ENCODE measurements at places on chromosomes 16 and 17. TPM values are rescaled to one million over a fixed set of nuclear protein-coding genes. Genes with fewer than 3 reads are reported as not detected.

DNA sequence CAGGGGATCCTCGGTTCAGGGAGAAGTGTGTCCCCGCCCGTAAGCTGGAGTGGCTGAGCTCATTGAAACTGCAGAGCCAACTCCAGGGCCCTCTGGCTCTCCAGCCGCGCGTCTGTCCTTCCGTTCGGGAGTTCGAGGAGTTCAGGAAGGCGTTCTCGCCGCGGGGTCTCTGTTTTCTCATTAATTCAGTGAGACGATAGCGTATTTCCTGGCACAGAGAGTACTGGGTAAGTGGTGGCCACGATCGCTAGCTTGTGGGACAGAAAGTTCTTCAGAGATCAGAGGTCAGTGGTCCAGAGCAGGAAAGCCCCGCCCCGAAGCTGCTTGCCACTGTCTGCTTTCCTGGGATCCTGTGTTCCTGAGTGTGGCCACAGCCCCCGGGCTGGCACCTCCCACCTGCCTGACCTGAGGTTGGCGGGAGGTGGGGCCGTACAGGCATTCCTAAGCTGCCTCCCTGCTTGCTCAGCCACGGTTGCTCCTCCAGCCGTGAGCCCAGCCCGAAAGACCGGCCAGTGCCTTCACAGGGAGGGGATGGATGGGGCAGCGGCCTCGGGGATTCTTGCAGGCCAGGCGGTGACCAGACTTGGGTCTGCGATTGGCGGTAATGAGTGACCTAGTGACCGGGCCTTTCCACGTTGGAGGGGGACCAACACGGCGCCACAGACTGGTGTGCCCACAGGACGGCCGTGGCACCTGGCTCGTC, 8.9 kb downstream of the BAIAP2 start:
- no peak for DNase-seq

DNA sequence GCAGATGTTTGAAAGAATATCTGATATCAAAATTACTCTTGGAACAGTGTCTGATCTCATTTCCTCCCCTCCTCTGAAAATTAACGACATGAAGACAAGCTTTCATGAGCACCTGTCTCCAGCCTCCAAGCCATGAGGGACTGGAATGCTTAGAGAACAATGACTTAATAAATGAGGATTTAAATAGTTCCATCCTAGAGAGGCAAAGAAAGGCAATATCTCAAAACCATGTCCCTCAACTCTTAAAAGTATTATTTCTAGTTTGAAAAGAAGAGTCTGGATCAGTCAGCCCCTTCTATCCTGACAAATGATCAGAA, 137.5 kb downstream of the ANKFN1 start:
- DNase-seq, result no peak

EFCAB13 gene
- 2.7 TPM for total RNA-seq

TP53TG3F gene
- total RNA-seq, result not detected

- no peak for DNase-seq
Measured at GRCh38 chr17:58310511-58311428, 17.8 kb downstream of the TSPOAP1 start.

GRCh38 chr17:58375811-58376210, 23.8 kb upstream of the SUPT4H1 start:
- DNase-seq, result no peak

DNA sequence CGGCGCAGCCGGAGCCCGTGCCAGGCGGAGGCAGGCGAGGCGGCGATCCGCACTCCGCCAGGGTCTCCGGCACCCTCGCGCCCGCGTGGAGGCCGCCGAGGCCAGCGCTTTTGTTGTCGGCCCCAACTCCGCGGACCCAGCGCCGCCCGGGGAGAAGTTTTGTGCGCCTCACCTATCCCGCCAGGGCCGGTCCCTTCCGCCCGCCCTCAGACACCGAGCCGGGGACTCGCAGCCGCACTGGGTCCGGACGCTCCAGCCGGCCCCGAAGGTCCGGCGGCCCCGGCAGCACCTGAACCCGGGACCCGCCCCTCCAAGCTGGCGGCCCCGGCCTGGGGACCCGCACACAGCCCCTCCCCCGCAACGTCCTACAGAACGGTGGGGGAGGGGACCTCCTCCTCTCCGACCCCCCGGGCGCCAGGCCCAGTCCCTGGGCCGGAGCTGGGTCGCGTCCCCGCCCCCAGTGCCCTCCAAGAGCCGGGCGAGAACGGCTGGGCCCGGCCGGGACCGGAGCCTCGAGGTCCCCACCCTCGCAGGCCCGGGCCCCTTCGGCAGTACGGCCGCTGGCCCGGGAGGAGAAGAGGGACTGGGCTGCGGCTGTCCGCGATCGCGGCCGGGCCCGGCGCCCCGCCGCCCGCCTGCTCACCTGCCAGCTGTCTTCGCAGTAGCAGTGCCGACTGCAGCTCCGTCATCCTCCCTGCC, 698 bp downstream of the UBE2G1 start:
- DNase-seq, result no peak

DNA sequence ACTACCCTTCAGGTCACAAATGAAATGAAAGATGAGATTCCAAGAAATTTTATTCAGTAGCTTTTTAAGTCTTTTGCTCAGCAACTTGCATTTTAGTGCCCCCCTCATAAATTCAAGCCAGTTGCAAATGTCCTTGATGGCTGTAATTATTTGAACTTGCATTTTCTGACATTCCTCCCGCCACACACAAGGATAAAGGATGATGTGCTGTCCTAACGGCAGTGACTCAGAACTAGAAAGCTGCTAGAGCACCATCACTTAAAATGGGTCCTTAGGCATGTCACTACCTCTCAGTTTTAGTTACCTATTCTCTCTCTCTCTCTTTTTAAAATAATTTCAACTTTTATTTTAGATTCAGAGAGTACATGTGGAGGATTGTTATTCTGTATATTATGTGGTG, 306.7 kb downstream of the CNTNAP4 start:
- no peak for DNase-seq
